Stimulated activated CD4-positive, alpha-beta T cell treated with anti-CD3 and anti-CD28 coated beads, Interleukin-2, amount 100 ng/mL, for 24 hours (primary cell): ENCODE measurements at places on chromosomes 7 and 10.

GRCh38 chr10:96292971-96293920 lies 11.0 kb upstream of the DNTT start:
- no peak for DNase-seq

DNA sequence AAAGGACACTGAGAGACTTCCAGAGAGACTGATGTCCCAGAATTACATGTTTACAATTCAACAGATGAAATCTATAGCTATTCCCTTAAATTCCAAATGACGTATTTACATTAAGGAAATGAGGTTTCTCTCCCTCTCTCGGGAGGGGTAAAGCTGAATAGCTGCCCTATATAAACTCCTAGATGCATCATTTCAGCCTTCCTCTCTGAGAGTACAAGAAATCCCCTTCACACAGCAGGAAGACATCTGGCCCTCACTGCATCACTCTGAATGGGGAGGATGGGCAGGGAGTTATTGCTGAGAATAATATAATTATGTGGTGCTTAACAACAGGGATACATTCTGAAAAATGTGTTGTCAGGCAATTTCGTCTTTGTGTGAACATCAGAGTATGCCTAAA lies 11.0 kb downstream of the POT1 start:
- no peak for DNase-seq

DNA sequence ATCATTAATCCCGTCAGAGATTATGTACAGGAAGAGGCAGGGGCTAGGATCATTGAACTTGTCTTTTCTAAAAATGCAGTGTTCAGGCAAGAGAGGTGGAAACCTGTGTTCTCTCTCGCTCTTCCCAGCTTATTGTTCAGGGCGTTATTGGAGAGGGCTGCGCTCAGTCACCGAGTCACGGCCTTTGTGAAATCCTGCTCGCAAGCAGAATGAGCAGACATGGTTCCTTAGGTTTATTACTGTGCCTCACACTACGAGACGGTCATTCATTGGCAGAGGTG lies 631 bp upstream of the PRKRIP1 start:
- no peak for DNase-seq

GRCh38 chr7:40506158-40506557 lies 371.4 kb downstream of the SUGCT start:
- DNase-seq = no peak

GRCh38 chr7:103944230-103944900 lies 45.1 kb downstream of the RELN start:
- DNase-seq = no peak

GRCh38 chr10:17756557-17757217 lies 4.7 kb downstream of the TMEM236 start:
- DNase-seq = no peak
